ENCODE measurements at places on chromosomes 3 and 15.

DNA sequence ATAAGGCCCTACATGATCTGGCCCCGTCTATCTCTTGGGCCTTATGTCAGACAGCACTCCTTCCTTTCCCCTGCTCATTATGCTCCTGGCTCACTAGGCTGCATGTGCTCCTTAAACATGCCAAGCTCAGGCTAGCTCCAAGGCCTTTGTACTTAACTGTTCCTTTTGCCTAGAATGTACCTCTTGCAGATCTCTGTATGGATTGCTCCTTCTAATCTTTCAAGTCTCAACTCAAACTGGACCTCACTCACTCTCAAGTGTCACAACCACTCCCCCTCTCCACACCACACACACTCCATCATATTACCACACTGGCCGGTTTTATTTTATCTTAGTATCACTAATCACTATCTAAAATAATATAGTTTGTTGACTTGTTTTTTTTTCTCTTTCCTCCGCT is 36.4 kb downstream of the ZMAT3 start:
- no peak for DNase-seq
- no peak overlapping the region for H3K4me3 ChIP-seq
- peaks cover 3% of the 10 kb centered on the region for H3K36me3 ChIP-seq
- H3K27me3 ChIP-seq: no peaks in the 10 kb centered on the region
- H3K27ac ChIP-seq: no peak overlapping the region
- H3K4me1 ChIP-seq: peaks cover 12% of the 10 kb centered on the region

GRCh38 chr3:193210618-193211017 is 30.4 kb upstream of the PLAAT1 start:
- H3K4me1 ChIP-seq: no peaks in the 10 kb centered on the region
- no peak for DNase-seq
- no peaks in the 10 kb centered on the region for H3K36me3 ChIP-seq
- no peak overlapping the region for H3K4me3 ChIP-seq

DNA sequence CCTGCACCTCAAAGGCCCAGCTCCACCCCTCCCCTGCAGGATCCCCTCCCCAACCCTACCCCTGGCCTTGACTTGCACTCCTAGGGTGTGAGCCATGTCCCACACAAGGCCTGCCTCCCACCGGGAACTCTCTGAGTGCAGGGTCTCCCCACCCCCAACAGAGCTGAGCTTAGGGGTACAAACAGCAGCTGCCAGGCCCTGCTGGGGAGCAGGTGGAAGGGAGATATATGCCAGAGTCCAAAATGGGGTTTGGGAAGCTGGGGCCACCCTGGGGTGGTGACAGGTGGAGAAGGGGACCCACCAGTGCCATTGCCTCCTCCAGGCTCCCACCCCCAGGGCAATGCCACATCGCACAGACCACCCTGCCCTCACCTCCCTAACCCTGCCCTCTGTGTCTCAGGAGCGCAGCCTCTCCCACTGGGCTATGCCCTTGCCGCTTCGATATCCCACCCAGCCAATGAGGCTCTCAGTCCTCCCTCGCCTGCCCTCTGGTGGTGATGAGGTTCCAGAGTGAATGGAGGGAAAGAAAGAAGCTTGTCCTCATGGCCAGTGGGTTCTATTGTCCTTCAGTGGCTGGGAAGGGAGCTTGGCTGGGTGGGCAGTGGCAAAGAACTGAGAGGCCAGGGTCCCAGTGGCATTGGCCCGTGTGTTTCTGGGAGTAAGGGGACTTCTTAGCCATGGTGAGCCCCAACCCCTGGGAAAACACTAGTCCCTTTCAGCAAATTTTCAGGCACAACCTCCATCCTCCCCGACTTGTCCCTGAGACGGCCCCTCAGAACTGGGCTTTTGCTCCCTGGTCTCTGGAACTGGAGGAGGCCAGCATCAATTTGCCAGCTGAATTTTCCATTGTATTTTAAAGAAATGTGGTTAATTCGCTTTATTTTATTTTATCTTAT is 46.8 kb downstream of the CYP11A1 start:
- H3K27me3 ChIP-seq: no peaks in the 10 kb centered on the region
- H3K27ac ChIP-seq: no peak overlapping the region
- H3K4me1 ChIP-seq: peaks cover 46% of the 10 kb centered on the region
- DNase-seq: no peak

- no peaks in the 10 kb centered on the region for H3K27me3 ChIP-seq
- no peak for DNase-seq
- H3K36me3 ChIP-seq: no peaks in the 10 kb centered on the region
- H3K4me1 ChIP-seq: no peaks in the 10 kb centered on the region
- H3K27ac ChIP-seq: no peak overlapping the region
Measured at GRCh38 chr3:59277201-59277600, 227.4 kb upstream of the CFAP20DC start.

GRCh38 chr3:71039332-71039731 is 544.2 kb downstream of the FOXP1 start:
- peak; percentile 37 for DNase-seq
- H3K27ac ChIP-seq: peak overlapping the region; percentile 71
- H3K4me3 ChIP-seq: no peak overlapping the region

DNA sequence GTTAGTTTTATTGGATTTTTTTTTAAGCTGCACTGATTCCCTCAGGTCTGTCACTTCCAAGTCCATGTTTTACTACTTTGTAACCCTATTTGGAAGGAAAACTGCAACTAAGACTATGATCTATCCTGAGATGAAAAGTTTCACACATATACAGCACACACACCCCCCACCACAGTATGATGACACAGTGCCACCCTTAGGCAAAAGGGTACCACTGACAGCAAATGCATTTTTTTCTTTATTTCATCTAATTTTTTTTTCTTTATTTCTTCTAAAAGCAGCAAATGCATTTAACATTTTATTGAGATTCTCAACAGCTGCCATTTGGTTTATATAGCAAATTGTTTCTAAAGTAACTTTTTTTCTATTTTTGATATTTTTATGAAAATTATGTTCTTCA is 21.2 kb downstream of the NGRN start:
- H3K27me3 ChIP-seq: no peaks in the 10 kb centered on the region
- peak; percentile 42 for DNase-seq
- peaks cover 7% of the 10 kb centered on the region for H3K4me1 ChIP-seq
- no peak overlapping the region for H3K4me3 ChIP-seq

DNA sequence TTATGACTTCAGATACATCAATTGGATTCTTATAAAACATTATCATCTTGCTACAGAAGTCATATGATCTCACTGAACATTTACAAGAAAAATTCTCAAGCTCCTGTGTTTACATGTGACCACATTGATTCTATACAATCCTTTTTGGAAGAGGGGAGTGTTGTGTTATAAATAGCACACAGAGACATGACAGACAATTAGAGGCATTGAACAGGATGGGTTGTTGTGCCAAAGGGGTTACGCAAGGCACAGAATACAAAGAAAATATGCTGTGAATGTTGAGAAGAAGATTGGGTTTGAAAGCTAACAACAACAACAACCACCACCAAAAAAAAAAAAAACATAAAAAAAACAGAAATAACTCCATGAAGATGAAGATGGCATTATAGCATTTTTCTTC is 32.5 kb upstream of the TBL1XR1 start:
- H3K27ac ChIP-seq: no peak overlapping the region
- H3K36me3 ChIP-seq: no peaks in the 10 kb centered on the region
- H3K27me3 ChIP-seq: no peaks in the 10 kb centered on the region
- H3K4me1 ChIP-seq: no peaks in the 10 kb centered on the region
- H3K4me3 ChIP-seq: no peak overlapping the region

DNA sequence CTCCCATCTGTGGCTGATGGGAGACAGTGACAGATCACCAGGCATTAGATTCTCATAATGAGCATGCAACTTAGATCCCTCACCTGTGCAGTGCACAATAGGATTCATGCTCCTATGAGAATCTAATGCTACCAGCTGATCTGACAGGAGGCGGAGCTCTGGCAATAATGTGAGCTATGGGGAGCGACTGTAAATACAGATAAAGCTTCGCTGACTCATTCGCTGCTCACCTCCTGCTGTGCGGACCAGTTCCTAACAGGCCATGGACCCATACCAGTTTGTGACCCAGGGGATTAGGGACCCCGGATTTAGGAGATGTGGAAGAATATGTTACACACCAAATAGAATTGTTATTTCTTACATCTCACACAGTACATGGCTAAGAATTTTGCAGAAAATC is 6.7 kb downstream of the ARGFX start:
- no peaks in the 10 kb centered on the region for H3K36me3 ChIP-seq
- no peaks in the 10 kb centered on the region for H3K27me3 ChIP-seq
- H3K4me3 ChIP-seq: no peak overlapping the region

DNA sequence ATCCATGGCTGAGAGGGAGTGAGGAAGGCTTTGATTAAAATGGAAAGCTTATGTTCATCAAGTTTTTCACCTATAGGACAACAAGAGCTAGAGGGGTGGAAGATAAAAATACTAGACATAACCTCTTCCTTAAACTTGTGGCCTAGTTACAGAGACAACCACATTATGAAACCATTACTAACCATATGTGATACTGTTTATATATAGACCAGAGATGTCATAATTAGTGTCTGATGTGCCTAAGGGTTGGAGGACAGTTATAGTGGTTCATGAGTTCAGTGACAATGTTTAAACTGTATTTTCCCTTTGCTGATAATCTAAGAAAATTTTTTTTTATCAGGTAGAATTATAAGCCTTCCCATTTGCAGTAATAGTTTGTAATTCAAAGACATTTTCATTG is 23.7 kb downstream of the PHLDB2 start:
- H3K36me3 ChIP-seq: peaks cover 11% of the 10 kb centered on the region
- DNase-seq: no peak
- H3K27me3 ChIP-seq: no peaks in the 10 kb centered on the region
- H3K27ac ChIP-seq: no peak overlapping the region
- H3K4me1 ChIP-seq: peaks cover 23% of the 10 kb centered on the region

DNA sequence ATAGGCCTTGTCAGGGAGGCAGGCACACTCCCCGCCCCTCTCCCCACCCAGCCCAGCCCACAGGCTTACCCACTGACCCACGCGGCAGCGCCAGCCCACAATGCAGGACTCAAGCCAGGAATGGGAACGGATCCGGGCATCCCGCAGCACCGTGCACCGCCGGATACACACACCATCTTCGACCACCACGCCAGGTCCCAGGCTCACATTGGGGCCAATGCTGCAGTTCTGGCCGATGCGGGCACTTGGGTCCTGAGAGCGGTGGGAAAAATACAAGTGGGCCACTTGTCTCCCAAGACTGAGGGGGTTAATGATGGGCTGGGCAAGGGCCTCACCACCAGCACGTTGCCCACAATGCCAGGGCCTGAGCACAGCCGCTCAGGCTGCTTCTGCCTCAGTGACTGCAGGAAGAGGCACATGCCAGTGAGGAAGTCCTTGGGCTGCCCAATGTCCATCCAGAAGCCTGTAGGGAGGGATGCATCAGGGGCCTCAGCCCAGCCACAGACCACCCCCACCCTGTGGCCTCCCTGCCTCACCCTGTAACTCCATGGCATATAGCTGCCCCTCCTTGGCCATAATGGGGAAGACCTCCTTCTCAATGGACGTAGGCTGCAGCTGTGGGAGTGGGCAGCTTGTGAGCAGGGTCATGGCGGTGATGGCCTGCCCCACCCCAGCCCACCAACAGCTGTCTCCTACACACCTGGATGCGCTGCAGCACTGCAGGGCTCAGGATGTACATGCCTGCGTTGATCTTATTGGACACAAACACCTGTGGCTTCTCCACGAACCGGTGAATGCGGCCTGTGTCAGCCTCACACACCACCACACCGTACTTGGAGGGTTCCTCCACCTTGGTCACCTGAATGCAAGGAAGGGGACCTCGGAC is 1.6 kb downstream of the GMPPB start:
- no peaks in the 10 kb centered on the region for H3K27me3 ChIP-seq
- H3K36me3 ChIP-seq: peaks cover 48% of the 10 kb centered on the region
- peak overlapping the region; percentile 86 for H3K4me3 ChIP-seq
- peaks cover 57% of the 10 kb centered on the region for H3K4me1 ChIP-seq
- DNase-seq: no peak

GRCh38 chr15:91469632-91470567 is 369.8 kb downstream of the SV2B start:
- no peaks in the 10 kb centered on the region for H3K36me3 ChIP-seq
- H3K4me1 ChIP-seq: no peaks in the 10 kb centered on the region
- no peak for DNase-seq
- no peak overlapping the region for H3K27ac ChIP-seq

GRCh38 chr15:66821307-66821706 is 119.3 kb downstream of the SMAD6 start:
- H3K36me3 ChIP-seq: no peaks in the 10 kb centered on the region
- H3K4me3 ChIP-seq: no peak overlapping the region
- H3K27me3 ChIP-seq: no peaks in the 10 kb centered on the region
- no peak for DNase-seq

DNA sequence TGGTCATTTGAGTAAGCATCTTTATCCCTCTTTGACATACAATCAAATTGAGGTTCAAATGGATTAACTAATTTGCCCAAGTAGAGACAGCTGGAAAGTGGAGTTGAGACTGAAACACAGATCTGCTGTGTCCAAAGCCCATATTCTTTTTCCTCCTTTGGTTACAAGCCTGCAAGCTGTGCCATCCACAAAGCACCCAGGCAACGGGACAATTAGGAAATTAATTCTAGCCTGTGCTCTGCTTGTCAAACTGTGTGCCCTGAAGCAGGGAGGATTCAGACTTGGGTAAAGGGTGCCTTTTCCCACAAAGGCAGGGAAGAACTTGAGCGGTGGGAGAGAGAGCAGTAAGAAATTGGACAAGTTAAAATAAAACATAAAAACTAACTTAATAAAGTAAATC is 127.9 kb downstream of the DTWD1 start:
- no peak overlapping the region for H3K4me3 ChIP-seq
- no peaks in the 10 kb centered on the region for H3K27me3 ChIP-seq

- H3K4me3 ChIP-seq: no peak overlapping the region
- H3K36me3 ChIP-seq: no peaks in the 10 kb centered on the region
Measured at GRCh38 chr15:95843241-95843910, 487.1 kb upstream of the NR2F2 start.

DNA sequence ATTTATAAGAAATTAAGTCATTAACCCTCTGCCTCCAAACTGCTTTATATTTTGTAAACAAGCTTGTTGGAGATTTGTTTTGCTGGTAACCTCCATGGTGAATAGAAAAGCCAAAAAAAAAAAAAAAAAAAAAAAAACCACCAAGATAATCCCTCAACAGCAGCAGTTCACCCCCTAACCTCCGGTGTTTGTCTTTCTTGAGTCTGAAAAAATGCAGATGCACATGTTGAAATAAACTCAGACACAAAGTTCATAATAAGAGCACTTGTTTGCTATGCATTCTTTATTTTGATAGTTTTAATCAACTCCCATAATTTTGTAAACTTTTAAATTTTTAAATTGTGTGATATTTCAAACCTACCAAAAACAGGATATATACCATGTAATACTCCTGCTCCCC is 1.8 kb upstream of the PLCH1 start:
- H3K36me3 ChIP-seq: no peaks in the 10 kb centered on the region
- H3K4me1 ChIP-seq: peaks cover 31% of the 10 kb centered on the region
- DNase-seq: no peak

GRCh38 chr3:111588527-111588926 is 6.6 kb downstream of the ZBED2 start:
- H3K27me3 ChIP-seq: no peaks in the 10 kb centered on the region
- H3K4me1 ChIP-seq: no peaks in the 10 kb centered on the region
- H3K36me3 ChIP-seq: no peaks in the 10 kb centered on the region
- H3K27ac ChIP-seq: no peak overlapping the region
- DNase-seq: no peak

Data from esophagus muscularis mucosa (tissue), 4 donors.